Stimulated activated CD8-positive, alpha-beta memory T cell treated with anti-CD3 and anti-CD28 coated beads, Interleukin-15, amount 100 ng/mL, for 4 hours (primary cell): ENCODE measurements at places on chromosomes 13 and 19.

GRCh38 chr19:12974301-12975220 is 5.2 kb downstream of the DAND5 start:
- no peak for DNase-seq

GRCh38 chr19:7860714-7861618 is 13.2 kb downstream of the PRR36 start:
- DNase-seq = no peak

DNA sequence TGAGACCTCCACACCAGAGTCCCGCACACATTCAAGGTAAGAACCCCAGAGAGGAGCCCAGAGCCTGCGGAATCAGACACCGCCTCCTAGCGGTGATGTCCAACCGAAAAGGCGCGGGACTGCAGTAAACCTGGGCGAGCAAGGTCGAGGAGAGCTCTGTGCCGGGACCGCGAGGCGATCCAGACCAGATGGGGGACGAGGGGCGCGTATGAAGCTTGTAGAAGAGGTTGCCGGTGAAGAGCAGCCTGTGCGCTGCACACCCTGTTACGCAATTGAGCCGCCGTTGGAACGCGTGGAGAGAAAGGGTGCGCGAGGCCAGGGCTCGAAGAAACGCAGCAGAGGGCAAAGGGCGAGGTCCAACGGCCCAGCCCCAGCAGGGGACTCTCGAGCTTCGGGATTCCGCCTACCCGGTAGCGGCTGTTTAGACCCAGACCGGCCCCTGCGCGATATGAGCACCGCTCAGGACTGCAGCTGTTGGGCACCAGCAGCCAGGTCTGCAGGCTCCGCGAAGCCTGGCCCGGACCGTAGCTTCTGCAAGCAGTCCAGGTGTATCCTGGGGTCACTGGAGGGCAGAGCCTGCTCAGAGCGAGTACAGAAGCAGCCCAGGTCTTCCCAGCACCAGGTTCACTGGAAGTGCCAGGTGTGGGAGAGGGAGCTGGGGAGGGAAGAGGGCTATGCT is 65.9 kb upstream of the ZNF599 start:
- DNase-seq = no peak

GRCh38 chr13:32229443-32229842 is 85.7 kb downstream of the ZAR1L start:
- DNase-seq = no peak

DNA sequence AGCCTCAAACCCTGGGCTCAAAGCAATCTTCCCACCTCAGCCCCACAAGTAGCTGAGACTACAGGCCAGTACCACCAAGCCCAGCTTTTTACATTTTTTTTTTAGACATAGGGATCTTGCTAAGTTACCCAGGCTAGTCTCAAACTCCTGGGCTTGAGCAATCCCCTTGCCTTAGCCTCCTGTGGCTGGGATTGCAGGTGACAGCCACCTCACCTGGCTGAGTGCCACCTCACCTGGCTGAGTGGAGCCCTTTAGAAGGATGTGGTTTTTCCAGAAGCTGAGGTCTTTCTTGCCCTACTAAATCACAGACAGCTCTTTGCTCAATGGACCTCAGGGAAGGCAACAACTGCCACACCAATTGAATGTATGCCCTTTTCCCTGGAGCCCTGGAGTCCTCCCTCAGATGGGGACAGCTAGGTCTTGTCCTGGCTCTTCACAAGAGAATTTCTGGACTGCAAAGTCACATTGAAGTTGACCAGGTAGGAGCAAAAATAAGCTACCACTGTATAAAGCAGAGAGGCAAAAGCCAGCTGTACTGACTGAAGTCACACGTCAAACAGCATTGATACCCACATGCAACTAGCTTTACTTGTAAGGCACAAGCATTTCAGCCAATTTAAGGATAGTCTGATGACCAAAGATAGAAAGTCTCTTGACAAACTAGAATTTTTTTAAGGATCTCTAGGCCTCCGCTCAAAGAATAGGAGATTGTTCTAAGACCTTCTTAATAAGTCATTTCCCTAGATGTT is 14.0 kb downstream of the PDX1 start:
- DNase-seq = no peak

DNA sequence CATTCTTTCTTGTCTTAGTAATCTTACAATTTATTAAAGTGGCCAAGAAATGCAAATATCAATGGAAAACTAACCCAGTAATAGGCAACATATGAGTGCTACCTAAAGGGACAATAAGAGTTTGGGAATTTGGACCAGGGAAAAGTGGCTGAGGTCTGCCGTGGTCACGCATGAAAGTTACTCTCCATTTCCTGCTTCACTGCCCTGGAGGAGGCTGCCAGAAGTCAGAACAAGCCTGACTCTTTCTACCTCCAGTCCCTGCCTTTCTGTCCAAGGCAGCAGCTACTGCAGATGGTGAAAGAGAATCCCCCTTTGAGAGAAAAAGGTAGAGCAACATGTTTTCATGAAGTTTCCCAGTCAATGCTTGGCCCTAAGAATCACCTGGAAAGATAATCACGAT is 201.1 kb upstream of the ARGLU1 start:
- DNase-seq = no peak

GRCh38 chr19:57934820-57935665 is at the start of gene ZNF418:
TSS of gene ZNF418 (minus strand) at chr19:57935402. CDS start at chr19:57933822, 1,580 bp downstream.
- DNase-seq = no peak

GRCh38 chr19:8373867-8374813 is 10.2 kb downstream of the ANGPTL4 start:
- DNase-seq = no peak

- no peak for DNase-seq
Measured at GRCh38 chr13:112198396-112199010, 131.6 kb downstream of the SOX1 start.

DNA sequence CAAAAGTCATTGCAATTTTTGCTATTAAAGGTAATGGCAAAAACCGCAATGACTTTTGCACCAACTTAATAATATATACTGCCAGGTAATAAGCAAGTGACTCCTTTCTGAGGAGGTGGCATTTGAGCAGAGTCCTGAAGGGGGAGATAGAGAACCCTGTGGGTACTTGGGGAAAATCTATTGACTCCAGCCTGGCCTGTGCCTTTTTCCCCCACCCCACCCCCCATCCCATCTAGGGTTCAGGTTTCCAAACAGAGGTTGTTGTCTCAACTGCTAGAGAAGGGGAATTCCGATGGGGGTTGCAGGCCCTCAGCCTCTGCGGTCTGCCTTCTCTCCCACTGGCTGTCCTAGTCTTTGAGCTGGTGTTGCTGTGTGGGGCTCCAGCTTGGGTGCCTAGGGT is 11.5 kb downstream of the S1PR2 start:
- no peak for DNase-seq

- peak; percentile 37 for DNase-seq
Measured at GRCh38 chr19:45117167-45117594, 24.2 kb downstream of the PPP1R37 start.

DNA sequence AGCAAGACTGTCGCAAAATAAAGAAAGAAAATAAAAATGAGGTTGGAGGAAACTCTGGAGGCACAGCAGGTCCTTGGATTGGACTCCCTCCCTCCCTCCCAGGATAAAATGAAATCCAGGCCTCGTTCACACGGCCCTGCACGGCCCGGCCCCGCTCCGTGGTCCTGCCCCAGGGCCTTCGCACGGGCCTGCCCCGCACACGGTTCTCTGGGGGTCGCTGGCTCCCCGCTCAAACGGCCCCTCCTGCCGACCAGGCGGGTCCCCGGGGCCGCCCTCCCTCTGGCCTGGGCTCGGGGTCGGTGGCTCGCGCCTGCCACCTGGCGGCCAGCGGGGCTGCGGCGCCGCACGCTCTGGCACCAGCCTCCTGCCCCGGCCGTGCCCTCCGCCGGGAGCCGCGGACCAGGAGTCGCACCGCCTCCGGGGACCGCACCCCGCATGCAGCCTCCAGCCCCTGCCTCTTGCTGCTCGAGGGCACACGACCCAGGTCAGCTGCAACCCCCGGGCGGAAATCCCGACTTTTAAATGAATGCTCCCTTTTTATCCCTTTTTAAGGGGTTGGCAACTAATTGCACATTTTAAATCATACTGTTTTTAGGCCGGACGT is 1.5 kb upstream of the WDR18 start:
- DNase-seq = peak; percentile 36

DNA sequence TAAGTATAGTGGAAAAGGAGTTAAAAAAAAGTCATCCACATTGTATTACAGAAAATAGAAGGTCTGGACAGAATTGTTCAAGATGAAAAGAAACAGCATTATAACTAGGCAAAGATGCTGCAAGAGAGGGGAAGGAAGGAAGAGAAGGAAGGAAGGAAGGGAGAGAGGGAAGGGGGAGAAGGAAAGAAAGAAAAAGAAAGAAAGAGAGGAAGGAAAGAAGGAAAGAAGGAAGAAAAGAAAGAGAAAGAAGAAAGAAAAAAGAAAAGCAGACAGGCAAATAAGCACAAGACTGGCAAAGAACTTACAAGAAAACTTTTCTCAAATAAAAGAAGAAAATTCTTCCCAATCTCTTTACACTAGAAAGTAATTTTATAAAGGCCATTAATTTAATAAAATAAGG is 15.1 kb upstream of the FLT1 start:
- no peak for DNase-seq

- no peak for DNase-seq
Measured at GRCh38 chr13:85799097-85799582, at the start of gene SLITRK6. TSS of gene SLITRK6 (minus strand) at chr13:85799419. CDS start at chr13:85796508, 2,911 bp downstream.

GRCh38 chr19:53864308-53864836 is 3.3 kb upstream of the MYADM start:
- DNase-seq = no peak

DNA sequence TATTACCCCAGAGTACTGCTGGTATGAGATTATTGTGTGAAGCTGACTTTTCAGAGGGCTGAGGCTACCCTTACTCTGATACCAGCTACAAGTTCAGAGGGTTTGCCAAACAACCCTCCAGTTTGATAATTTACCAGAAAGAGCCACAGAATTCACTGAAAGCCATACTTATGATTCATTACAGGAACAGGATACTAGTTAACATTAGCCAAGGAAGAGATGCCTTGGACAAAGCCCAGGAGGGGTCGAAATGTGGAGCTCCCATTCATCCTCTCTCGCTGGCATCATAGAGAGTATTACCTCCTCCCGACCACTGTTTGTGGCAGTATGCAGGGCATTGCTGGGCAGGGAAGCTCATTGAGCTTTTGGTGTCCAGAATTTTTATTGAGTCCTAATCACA is 364.3 kb downstream of the KCNRG start:
- DNase-seq = no peak

GRCh38 chr19:57434386-57435061 is 601 bp upstream of the ZNF749 start:
- DNase-seq = no peak
